ENCODE measurements at places on chromosomes 2 and 18.

DNA sequence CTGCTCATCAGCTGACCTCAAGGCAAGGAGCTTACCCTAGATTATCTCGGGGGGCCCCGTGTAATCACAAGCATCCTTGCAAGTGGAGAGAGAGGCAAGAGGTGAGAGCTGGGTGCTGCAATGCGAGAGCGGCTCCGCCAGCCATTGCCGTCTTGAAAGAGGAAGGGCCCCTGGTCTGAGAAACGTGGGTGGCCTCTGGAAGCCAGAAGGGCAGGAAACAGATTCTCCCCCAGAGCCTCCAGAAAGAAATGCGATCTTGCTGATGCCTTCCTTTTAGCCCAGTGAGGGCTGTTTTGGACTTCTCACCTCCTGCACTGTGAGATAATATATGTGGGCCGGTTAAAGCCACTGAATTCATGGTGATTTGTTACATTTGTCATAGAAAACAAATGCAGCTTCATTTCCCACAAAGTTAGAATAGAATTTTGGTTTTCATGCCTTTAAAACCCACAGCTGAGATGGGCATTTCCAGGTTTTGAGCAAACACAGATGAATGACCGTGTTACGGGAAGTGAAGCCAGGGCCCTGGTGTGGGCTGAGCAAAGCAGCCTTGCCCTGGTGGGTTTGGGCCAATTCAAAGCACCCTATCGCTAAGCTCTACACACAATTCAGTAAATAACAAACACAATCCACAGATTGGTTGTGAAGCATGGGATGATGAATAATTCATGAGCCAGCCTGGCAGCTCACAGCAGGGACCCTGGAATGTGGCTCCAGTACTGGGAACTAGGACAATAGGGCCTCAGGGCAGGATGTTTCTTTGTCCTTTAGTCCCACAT is 319.9 kb upstream of the HS6ST1 start:
- no peak for DNase-seq

GRCh38 chr2:161033059-161033660 is 127.1 kb upstream of the TANK start:
- no peak for DNase-seq

DNA sequence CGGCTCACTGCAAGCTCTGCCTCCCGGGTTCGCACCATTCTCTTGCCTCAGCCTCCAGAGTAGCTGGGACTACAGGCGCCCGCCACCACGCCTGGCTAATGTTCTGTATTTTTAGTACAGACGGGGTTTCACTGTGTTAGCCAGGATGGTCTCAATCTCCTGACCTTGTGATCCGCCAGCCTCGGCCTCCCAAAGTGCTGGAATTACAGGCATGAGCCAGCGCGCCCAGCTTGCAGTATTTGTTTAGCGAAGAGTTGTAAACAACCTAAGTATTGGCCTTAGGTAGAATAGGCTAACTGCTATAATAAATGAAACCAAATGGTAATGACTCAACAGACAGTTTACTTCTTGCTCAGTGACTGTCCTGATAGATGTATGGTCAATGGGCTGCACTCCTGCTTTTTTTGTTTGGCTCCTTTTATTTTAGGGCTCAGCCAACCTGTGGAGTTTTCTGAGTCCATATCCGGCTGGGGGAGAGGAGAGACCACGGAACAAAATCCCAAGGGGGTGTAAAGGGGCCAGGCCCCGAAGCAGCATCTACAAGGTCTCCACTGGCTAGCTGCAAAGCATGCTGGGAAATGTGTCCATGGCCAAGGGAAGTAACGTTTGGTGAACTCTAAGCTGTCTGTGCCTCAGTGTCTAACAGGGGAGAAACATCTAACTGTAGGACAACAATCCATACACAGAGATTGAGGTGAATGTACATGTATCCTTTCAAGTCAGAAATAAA is 841.0 kb upstream of the ID2 start:
- no peak for DNase-seq

- DNase-seq, result no peak
Observed at GRCh38 chr2:4965556-4966320, 726.4 kb upstream of the SOX11 start.

DNA sequence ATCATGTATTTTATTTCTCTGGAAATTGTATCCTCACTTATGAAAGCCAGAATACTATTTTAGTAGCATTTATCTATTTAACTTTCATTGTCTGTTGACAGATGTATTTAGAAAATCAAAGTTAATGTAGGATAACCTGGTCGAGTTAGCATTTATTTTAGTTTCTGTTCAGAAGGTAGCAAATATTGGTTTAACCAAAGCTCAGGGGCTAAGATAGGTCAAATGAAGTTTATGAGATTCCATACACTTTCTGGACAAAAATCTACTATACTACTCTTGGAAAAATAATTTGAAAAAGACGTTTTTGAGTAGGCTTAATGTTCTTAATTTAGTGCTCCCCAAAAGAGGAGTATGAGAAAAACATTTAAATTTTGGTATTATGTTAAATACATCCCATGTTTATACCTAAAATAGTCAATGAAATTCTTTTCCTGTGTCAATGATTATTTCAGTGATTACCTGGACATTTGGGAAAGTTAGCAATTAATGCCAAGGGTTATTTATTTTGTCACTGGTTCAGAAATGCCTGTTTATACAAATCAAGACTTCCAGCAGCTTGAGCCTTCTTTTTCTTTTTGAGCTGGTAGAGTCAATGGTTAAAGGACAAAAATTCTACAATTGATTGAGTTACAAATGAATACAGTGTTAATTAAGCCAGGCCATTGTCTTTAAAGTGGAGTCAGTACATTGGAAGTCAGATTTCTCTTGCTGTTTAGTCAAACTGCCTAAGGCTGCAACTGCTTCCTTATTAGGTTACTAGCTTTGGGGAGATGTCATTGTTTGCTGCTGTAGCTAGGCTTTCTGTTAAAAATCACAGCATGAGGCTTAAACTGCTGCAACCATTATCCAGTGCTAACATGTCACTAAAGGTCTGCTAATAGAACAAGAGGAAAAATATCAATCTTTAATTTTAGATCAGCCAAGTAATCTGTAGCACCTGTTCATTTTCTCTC is 182.3 kb downstream of the CAMKMT start:
- no peak for DNase-seq

GRCh38 chr2:232085826-232086425 is 124.4 kb downstream of the DIS3L2 start:
- no peak for DNase-seq

DNA sequence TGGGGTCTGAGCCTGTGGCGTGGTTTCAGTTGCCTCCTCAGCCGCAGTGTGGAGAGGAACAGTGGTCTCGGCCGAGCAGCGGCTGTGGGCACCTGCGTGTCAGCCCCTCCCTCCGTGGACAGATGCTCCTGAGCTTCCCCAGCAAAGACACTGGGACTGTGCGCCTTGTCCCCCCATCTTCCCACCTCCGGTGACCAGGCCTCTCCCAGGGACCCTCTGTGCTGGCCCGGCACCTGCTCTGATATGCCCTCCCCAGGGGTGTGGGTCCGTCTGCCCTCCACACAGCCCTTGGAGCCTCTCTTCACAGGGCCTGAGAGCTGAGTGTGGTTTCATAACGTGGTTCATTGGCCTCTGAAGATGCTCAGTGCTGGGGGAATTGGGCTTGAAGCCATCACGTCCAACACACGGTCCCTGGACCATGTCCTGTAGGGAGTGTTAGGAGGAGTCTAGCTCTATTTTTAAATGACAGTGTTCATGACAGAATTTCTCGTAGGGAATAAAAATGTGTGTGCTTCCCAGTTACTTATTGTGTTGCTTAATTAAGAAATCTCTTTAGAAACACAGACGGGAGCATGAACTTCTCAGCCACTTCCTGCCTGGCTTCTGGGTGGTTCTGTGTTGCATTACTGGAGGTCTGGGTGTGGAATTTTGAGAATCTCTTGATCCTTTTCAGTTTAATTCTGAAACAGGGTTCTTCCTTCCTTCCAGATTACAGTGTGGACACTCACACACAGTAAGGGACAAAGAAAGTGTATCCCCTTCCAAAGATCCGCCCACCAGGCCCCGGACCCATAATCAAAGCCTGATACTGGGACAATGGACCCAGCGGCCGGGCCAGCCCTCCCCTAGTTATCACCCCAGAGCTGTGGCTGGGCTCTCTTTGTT is 110.7 kb downstream of the NFATC1 start:
- no peak for DNase-seq

- no peak for DNase-seq
Observed at GRCh38 chr2:11159574-11160170, 4.4 kb downstream of the SLC66A3 start.

DNA sequence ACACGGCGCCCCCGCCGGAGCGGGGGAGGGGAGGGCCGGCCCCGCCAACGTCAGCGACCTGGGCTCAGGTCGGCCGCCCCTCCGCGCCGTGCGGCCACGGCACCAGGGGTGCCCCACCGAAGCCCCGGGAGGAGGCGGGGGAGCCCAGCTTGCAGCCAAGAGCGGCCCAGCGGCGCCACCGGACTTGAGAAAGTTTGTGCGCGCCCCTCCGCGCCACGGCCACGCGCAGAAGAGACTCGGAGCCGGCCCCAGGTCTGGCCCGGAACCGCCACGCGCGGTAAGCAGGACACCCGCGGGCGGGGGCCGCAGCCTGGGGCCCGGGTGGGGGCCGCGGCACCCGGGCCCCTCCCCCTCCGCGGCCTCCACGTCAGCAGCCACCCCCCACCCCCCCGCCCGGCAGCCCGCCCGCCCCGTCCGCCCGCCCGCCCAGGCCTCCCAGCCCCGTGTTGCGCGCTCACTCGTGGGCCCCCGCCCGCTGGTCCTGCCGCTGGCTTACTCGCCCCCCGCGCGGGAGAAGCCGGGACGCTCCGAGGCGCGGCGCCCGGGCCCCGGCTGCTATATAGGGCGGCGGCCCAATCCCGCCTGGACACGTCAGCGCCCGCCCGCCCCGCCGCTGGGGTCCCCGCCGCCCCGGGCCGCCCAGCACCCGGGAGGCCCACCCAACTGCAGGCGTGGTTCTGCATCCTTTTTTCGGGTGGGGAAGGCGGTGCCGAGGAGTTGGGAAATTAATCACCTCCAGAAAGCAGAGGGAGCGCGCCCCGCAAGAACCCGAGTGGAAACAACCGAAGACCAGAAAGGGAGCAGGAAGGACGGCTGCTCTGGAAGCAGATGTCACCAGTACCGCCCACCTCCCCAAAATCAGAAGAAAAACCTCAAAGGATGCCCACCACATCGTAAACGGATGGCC is 42.9 kb downstream of the HDLBP start:
- DNase-seq, result no peak

- no peak for DNase-seq
Observed at GRCh38 chr2:18312818-18313217, 247.6 kb downstream of the RDH14 start.

DNA sequence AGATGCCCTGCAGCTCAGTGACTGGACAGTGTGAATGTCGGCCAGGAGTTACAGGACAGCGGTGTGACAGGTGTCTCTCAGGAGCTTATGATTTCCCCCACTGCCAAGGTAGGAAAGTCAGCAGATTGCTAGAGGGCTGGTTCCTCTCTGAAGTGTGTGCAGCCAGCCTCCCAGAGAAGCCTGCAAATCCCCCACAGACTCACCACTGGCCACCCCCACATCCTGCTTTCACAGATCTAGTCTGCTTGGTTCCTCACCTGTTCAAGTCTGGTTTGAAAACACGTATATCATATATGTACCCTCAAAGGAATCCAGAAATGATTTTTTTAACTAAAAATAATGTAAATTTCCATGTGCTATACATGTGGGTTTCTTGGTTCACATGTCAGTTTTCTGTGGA is 121.1 kb downstream of the LAMA3 start:
- DNase-seq, result no peak

GRCh38 chr2:13110825-13111224 is 394.1 kb downstream of the TRIB2 start:
- no peak for DNase-seq

- DNase-seq, result no peak
Observed at GRCh38 chr2:193272011-193272410, 1077.3 kb upstream of the TMEFF2 start.

DNA sequence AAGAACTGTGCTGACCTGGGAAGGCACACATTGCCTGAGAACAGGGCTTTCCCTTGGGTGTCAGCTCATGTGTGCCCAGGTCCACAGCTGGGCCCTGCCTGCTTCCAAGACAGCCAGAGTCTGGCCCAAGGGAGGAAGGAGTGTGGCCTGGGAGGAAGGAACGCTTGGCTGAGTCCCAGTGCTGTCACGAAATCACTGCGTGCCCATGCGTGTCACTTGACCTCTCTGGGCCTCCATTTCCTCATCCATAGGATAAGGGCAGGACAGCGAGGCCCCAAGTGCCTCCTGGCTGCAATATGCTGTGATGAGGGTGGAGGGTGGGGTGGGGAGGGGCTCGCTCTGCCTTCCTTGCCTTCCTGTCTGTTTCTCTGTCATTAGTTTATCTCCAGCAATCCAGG is 642 bp upstream of the KCNK3 start:
- DNase-seq, result no peak

GRCh38 chr2:25692737-25693445 is 19.5 kb upstream of the DTNB start:
- no peak for DNase-seq

- DNase-seq, result no peak
Observed at GRCh38 chr2:20471148-20471547, 24.3 kb downstream of the RHOB start.

- no peak for DNase-seq
Observed at GRCh38 chr2:188307850-188308283, 16.2 kb downstream of the GULP1 start.

GRCh38 chr2:223758131-223758840 is 79.1 kb downstream of the AP1S3 start:
- DNase-seq, result no peak

DNA sequence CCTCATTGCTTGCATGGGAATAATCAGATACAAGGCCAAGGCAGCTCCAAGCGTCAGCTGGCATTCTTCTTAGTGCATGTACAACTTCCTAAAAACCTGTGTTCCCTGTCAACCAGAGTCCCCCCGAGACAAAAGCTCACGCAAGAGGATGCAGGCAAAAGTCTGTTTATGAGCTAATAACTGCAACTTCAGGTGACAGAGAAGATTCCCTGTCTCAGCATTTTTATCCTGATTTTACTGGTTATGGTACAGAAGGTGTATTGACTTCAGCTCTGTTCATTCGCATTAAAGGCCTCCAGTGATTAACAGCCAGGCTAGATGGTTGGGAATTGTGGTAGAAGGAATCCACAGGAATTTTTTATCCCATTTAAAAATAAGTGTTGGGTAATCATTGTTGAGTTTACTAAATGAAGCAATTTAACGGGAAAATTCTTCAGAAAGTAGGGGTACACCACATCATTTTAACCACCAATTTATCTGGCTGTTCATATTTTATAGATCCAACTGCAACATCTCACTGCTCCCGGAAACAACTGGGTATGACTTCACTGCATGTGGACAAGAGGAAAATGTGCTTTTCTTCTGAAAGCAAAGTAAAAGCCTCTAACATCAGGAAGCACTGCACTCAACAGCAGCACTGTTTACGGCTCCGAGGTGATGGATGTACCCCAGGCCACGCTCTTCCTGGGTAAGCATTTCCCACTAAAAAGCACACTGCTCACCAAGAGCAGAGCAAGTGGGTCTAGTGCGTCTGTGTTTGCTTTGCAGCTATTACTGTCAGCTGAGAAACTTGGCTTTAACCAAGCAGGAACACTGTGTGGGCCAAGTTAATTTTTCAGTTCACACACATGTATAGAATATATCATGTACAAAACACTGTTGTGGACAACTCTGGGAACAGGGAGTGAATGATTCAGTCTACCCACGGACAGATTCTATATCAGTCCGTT is 31.9 kb downstream of the CCBE1 start:
- no peak for DNase-seq

- DNase-seq, result no peak
Observed at GRCh38 chr2:215404348-215405012, 31.4 kb downstream of the FN1 start.

Measured in cerebellar nuclear complex (tissue), 1 donor.